ENCODE measurements at places on chromosomes 1 and 21.

DNA sequence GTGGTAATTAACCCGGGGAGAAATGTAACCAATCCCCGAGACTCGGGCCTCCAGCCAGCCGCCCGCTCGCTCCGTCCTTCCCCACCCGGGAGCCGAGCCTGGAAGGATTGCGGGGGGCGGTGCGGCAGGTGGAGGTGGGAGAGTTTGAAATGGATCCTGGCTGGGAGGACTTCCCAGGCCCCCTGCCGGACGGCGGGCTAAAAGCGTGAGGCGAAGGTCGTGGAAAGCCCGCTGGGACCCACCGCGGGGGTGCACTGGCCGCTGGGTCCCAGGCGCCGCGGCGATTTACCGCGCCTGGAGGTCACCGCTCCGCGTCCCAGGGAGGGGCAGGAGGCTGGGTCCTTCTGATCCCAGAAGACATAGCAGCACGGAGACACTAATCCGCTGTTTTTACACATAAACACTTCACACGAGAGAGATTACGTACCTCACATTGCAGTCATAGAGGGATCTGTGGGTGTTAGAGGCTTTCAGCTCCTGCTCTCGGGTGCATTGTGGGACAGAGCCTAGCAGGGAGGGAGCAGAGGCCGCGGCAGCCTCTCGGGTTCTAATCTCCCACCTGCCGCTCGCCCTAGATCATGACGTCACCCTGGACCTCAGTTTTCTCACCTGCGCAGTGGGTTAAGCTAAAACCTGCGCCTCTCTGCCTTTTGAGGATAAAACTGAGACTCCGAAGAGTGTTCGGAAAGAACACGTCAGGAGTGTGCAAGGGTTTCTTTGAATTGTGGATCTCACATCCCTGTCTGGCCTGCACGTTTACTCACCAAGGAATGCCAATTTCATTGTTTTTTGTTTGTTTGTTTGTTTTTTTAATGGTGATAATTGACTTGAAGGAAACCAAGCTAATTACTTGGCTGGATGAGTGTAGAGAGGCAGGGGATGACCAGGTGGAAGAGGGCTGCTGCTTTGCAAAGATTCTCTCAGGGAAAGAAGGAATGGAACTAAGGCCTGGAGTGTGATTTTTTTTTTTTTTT, 17.1 kb upstream of the TMEM9 start:
- DNase-seq, result peak; percentile 30

GRCh38 chr1:204577794-204578478, 61.7 kb downstream of the MDM4 start:
- DNase-seq, result no peak

DNA sequence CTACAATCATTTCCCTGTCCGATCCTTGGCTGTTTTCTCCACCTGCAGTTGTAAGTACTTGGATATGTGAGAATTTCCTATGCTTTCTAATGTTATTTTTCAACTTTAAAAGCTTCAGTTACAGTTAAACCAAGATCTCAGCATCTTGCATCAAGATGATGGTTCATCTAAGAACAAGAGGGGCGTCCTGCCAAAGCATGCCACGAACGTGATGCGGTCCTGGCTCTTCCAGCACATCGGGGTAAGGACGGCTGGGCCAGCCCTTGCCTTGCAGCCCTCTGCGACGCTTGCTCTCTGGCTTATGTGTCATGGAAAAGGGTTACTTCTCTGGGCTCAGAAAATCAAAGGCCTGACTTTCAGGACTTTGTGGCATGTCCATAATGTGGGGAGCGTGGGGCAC, 46.8 kb downstream of the PKNOX1 start:
- DNase-seq, result no peak

GRCh38 chr21:46422636-46423241, 36.0 kb upstream of the DIP2A start:
- no peak for DNase-seq

- DNase-seq, result no peak
Measured at GRCh38 chr1:214640431-214641213, 37.6 kb downstream of the CENPF start.

- DNase-seq, result no peak
Measured at GRCh38 chr1:70043804-70044203, 161.6 kb downstream of the LRRC40 start.

DNA sequence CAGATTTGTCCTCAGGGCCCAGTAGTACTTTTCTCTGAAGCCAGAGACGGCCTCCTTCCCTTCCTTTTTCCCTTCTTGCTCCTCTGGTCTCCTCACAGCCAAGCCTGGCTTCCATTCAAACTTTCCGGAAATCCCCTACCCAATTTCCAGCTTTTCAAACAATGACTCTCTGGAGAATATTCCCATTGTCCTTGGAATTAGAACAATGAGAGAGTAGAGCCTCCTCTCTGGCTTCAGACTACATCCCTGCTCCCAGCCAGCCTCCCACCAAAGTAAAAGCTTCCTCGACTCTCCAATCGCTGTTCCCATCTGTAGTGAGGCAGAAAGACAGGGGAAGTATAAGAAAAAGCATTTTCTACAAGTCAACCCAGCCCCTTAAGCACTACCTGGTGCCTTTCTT, 77.7 kb upstream of the SOX13 start:
- no peak for DNase-seq

GRCh38 chr1:116243333-116244054, 129.6 kb upstream of the ATP1A1 start:
- DNase-seq, result no peak

DNA sequence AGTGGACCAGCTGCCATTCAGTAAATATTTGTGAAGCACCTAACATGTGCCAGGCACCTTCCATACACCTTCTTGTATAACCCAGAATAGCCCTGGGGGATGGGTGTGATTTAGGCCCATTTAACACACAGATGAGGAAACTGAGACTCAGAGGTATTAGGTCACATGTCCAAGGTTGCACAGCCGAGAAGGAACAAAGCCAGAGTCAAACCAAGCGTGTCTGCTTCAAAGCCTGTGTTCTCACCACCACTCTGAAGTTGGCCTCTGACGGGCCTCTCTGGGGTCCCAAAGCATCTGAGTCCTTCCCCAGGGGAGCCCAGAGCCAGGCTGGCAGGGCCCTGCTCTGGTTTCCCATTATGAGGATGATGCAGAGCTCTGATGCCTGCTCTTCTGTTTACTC, 65.1 kb downstream of the LACTBL1 start:
- no peak for DNase-seq

GRCh38 chr1:88736633-88737248, 52.7 kb downstream of the PKN2 start:
- DNase-seq, result peak; percentile 6

GRCh38 chr1:92184632-92185031, 33.1 kb upstream of the C1orf146 start:
- no peak for DNase-seq

GRCh38 chr1:206604861-206605260, 7.4 kb downstream of the EIF2D start:
- DNase-seq, result no peak

GRCh38 chr1:22951796-22952195, 20.9 kb downstream of the LACTBL1 start:
- DNase-seq, result no peak

GRCh38 chr1:64042331-64043100, 160.9 kb upstream of the UBE2U start:
- no peak for DNase-seq

DNA sequence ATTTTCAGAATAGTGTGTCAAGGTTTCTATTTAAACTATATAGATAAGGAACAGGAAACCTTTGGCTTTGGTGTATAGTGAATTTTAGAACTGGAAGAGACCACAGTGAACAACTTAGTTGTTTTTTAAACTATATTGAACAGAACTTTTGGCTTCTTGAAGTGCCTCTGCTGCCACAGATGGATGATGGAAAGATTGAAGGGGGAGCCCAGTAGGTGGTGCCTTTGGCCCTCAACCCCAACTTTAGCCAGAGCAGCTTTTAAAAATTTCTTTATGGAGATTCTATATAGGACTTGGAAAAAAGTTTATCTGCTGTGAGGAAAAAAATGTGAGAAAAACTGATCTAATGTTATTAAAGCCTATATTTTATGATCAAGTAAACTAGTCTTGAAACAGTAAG, 50.2 kb downstream of the SWT1 start:
- DNase-seq, result no peak

DNA sequence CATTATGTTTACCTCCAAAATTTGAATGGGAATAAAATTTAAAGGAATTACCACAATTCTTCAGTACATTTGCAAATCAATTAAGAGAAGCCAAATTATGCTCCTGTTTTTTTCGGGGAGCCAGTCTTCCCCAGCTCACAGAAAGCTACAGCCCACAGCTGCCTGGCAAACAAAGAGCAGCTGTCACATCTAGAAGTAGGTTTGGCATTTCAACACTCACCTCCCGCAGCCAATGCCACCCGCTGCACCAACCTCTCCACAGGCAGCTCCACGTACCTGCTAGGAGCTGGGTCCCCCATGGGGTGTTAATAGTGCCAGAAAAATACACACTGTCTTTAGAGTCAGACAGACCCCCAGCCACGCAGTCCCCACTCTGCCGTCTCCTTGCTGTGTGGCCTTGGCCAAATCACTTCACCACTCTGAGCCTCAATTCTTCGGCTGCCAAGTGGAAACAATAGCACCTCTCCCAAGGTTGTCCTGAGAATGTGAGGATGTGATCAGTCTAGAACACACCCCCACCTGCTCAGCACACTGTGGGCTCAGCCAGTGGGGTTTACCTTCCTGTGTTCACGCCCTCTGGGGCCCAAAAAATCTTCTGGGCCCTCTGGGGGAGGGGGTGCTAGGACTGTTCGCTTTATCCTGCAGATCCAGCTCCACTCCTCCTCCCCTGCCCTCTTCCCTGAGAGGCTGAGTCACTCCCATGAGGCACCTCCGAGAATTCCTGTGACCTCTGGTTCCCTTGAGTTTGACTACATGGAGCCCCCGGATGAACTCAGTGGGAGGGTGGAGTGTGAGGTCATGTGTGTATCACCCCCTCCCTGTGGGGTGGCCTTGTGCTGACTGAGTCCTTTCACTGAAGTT, 204.3 kb upstream of the GRIK3 start:
- no peak for DNase-seq

GRCh38 chr1:102732927-102733326, 375.4 kb downstream of the COL11A1 start:
- DNase-seq, result no peak

DNA sequence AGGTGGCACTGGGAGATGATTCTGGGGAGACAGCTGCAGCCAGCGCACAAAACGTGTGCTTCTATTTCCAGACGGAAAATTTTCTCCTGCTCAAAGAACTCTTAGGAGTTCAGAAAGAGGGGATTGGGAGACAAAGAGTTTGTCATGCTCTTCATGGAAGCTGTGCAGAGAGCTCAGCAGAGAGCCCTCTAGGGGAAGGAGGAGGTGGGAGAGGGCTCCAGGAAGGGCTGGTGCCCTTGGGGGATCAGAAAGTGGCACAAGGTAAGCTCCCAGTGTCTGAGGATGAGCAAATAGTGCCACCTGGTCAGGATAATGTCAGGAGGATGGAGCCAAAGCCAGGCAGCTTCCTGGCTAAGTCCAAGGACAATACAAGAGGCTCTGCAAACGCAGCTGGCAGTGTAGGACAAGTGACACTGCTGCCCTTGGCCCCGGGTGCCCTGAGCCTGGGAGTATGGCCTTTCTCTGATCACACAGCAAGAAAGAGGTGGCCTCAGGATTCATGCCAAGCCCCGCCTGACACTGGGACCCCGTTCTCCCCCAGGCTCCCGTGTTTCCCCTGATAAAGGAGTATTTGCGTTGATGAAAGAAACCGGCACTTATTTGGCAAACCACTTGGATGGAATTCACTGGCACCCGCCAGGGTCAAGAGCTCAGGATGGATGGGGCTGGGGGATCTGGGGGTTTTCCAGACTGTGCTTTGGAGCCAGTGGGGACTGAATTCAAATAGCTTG, 254.0 kb downstream of the PTPRU start:
- no peak for DNase-seq

DNA sequence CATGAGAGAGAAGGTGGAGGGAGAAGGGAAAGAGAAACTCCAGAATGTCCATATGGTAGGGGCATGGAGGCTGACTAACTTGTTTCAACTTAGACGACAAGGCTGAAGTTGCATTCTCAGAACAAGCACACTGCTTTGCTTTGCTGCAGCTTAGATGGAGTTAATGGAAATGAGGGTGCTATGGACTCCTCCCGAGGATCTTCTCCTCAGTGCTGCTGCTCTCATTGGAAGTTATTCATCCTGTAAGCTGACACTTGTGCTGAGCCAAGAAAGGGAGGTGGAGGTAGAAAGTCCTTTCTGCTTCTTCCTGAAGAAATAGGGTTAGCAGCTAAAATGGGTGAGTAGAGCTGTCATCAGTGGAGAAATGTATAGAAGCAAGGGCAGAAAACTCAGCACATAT, 215.3 kb downstream of the SEC16B start:
- DNase-seq, result no peak

DNA sequence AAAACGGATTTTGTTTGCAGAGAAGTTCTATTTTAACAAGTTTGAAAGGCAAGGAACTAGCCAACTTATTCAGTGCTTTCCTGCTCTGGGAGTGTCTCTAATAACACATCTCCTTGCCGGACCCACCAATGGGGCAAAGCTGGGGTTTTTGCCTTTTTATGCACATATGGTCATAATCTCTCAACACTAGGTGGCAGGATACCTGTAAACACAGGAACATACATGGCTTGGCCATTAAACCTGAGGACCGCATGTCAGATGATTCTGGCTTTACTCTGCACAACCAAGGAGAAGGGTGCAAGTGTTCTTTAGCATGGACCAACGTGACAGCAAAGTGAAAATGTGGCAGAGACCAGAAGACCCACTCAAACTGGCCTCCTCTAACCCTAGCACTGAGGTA, 4.9 kb downstream of the TMEM9 start:
- DNase-seq, result no peak

DNA sequence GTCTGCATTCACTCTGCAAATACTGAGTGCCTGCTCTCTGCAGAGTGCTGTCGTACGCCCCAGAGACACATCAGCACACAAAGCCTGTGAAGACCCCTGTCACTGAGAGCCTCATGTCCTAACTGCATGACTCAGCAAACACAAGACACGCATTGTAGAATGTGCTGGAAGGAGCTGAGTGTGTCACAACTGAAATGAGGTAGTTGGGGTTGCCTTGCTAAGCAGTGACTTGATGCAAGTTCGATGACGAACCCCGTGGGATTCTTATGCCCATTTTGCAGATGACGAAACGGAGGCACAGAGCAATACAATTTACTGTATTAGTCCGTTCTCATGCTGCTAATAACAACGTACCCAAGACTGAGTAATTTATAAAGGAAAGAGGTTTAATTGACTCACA, 65.1 kb downstream of the RIPK4 start:
- DNase-seq, result no peak

- no peak for DNase-seq
Measured at GRCh38 chr1:93597709-93598108, 83.9 kb downstream of the BCAR3 start.

DNA sequence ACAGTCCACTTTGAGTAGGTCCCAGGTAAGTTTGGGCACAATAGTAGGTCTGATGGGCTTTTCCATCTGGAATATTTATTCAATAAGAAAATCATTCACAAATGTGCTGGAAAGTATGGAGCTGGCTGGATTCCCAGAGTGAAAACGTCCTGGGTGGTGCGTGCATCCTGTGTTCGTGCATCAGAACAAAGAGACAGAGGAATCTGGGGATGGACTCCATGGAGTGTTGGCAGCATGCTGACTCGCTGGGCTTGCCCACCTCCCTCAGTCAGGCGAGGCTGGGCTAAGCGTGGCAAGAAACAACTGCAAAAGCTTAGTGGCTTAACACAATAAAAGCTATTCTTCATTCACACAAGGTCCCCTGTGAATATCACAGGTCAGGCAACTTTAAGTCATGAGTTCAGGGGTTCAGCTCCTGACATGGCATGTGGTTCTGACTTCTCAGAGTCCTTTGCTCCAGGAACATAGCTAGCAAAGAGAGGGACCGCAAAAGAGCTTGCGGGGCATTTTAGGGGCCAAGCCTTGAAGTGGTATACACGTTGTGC, 151.6 kb upstream of the ZNF644 start:
- no peak for DNase-seq

- no peak for DNase-seq
Measured at GRCh38 chr21:45943630-45944540, 37.7 kb upstream of the COL6A1 start.

GRCh38 chr1:25042331-25043227, 112.5 kb upstream of the RUNX3 start:
- DNase-seq, result no peak

Data from stimulated activated CD4-positive, alpha-beta T cell treated with anti-CD3 and anti-CD28 coated beads, Interleukin-12 subunit alpha, Interleukin-12 subunit beta, amount 100 ng/mL, for 24 hours (primary cell).